ENCODE measurements at places on chromosomes 5 and 9. TPM values are rescaled to one million over a fixed set of nuclear protein-coding genes. Genes with fewer than 3 reads are reported as not detected.
A peak's percentile ranks its signal among the peaks of the same experiment; 100 is the strongest.

GRCh38 chr5:91257301-91257700 lies 125.8 kb downstream of the ARRDC3 start:
- no peak for DNase-seq

DNA sequence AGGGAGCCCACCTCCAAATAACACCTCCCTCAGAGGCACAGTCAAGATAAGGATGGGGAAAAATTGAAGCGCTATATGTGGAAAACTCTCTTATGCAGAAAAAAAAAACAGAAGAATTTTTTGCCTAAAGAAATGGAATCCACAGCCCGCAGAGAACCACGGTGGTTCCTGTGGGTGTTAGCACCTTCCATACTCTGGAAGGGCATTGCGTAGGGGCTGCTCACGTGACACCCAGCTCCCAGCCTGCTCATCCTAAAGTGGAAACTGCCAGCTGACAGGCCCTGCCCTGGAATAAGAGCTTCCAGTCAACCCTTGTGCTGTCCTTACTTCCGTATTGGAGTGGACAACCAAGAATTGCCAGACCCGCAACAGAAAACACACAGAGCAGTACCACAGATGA lies 142.5 kb downstream of the FSTL4 start:
- no peak for DNase-seq

DNA sequence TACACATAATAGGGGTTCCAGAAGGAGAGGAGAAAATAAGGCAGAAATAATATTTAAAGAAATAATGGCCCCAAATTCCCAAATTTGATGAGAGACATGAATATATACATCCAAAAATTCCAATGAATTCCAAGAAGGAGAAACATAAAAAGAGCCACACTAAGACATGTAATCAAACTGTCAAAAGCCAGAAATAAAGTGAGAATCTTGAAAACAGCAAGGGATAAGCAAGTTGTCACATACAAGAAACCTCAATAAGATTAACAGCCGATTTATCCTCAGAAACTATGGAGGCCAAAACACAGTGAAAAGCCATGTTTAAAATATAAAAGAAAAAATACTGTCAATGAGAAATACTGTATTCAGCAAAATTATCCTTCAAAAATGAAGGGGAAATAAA lies 14.5 kb downstream of the CATSPER3 start:
- DNase-seq: no peak

DNA sequence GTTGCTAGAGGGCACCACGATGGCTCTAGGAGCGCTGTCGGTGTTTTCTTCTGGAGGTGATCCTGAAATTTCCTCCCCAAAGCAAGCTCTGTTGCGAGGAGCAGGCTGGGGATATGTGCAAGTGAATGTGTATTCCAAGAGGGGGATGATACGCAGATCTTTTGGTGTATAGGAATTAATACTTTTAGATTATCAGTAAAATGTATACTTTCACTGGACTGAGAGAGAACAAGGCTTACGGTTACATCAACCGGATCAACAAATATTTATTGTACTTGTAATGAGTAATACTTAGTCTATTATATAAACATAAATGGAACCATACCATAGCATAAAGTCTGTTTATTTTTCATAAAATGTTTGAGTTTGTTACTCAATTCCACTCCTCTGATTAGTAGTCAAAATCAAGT lies 632 bp upstream of the PRKAA1 start:
- no peak for DNase-seq

DNA sequence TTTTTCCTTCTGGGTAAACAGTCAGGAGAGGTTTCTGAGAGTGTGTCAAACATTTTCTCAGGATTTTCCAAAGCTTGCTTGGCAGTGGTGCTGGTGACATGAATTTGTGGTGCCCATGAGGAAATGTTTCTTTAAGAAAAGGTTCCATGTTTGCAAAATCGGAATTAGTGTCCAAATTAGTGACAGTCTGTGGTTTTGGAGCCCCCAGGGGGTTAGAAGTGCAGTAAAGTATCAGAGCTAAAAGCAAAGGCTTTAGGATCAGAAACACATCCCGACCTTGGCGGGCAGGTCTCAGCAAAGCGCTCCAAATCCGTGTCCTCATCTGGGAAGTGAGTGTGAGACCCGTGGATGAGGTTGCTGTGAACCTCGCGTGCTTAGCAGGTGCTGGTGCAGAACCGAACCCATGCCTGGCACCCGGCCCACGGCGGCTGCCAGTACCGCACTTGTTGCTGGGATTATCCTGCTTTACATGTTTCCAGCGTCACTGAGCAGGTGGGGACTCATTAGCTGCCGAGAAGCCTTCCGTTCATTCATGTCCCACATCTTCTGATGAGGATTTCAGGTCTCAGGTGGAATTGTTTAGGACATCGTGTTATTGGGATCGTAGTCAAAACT lies 70.8 kb upstream of the COL5A1 start:
- DNase-seq: no peak

DNA sequence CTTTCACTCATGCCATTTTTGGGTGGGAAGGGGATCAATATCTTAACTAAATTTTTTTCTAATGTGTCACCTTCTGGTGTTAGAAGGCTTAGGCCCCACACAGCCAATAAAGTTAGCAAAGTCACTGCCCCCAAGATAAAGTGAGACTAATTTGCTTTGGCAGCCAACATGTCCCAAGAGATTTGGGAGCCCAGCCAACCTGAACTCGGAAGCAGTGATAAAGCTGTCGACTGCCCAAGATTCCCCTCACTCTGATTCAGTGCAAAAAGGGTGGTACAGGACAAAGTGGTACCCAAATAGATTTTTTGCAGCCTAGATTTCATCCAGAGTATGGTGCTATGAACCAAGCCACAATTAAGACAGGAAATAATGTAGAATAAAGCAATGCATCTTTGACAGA lies 572.5 kb upstream of the ARRDC3 start:
- no peak for DNase-seq

DNA sequence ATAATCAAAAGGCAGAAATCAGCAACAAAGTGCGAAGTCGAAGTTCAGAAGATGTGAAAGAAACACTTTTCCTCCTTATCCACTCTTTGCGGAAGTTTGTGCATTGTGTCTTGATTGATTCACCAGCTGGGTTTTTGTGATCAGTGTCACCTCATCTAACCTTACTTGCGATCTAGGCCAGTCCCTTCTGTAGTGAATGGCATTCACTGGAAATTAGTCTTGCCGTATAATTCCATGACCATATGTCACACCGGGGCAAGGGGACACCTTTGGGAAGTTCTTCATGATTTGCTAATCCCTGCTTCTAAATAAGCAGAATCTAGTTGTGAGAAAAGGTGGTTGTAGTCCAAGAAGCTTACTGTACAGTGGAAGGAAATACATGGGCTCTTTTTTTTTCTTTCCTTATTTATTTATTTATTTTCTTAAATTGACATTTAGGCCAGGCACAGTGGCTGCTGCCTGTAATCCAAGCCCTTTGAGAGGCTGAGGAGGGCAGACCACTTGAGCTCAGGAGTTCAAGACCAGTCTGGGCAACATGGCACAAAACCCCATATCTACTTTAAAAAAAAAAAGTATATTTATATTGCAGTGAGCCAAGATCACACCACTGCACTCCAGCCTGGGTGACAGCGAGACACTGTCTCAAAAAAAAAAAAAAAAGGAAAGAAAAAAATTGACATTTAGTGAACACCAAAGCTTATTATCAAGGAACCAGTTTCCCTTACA lies 7.8 kb downstream of the RAI14 start:
- no peak for DNase-seq

DNA sequence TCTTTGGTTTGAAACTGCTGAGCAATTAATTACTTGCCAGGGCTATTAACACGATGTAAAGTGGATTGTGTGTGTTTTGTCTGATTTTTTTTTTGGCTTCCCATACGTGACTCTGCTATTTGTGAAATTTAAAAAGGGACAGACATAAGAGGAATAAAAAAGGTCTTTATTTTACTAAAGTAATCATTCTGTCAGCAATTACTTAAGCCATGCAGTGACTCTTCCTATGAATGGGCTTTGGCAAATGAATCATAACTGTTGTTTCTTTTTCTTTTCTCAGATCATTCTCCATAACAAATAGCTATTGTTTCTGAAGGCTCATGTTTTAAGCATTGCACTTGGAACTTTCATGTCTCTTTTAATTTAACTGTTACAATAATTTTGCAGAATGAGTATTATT lies 461.3 kb upstream of the RORB start:
- no peak for DNase-seq

DNA sequence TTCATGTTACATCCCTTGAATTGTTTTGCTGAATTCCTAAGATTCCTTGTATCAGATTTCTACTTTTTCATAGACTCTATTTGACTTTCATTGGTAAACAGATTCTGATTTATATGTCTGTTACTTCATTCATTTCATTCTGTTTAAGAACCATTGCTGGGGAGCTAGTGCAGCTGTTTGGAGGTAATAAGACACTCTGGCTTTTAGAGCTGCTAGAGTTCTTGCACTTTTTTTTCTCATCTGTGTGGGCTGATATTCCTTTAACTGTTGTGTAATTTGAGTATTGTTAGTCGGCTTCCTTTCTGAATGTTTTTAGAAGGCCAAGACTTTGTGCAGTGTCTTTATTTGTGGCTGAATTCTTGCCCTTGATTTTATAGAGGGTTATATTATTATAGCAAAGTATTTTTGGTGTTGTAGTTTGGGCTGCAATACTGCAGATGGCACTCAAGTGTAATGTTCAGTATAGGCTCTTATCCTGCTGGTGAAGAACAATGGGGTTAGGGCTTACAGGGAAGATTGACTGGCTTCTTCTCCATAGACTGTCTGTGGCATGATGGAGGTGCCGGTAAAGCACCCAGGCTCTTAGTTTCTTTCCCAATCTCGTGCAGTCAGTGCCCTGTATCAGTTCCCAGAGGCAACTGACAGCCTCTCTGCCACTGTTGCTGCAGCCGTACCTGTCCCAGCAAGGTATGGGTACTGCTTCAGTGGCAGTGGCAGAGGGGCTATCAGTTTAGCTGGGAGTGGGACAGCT lies 162.2 kb downstream of the OXCT1 start:
- DNase-seq: no peak

DNA sequence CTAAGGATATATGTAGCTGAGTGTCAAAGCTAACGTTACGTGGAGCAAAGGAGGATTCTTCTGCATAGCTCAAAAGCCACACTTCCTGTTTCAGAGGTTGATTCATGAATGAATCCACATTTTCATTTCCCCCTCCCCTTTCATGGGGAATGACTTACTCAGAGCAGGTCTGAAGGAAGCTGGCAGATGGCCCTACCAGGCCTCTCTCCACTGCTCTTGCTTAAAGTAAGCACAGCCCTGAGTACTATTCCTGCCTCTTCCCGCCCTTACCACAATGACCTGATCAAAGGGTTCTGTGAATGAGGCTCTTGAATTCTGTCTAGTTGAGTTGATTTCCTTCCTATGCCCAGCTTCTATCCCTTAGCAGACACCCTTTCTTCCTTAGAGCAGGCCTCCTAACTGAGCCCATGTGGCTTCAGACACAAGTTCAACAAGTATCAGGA lies 6.3 kb downstream of the IGIP start:
- no peak for DNase-seq

- no peak for DNase-seq
Measured at GRCh38 chr5:154829589-154830218, 20.7 kb downstream of the FAXDC2 start.

- no peak for DNase-seq
Measured at GRCh38 chr9:75147638-75148037, 59.3 kb downstream of the OSTF1 start.

- no peak for DNase-seq
Measured at GRCh38 chr5:111730659-111731382, 26.2 kb downstream of the NREP start.

DNA sequence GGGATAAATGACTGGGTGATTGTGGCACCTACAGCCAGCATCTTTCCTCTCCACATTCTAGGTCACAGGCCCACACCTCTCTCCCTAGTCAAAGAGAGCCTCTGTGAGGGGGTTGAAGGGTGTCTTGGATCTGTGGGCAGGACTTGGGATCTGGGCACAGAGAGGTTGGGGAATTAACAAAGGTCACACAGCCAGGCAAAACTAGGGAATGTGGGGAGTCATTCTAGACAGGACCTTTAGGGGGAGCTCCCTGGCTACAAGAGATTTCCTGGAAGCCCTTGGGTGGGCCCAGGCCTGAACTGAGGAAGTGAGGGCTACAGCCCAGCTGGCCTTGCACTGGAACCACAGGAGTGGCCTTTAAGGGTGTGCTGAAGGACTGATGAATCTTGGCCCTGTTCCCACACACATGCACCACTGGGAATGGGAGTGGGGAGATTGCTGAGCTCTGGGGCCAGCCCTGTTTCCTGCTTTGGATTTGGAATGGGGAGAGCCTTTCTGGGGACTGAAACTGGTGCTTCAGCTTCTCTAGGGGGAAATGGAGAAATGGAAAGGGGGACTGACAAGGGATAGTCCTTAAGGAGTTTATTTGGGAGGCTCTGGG lies 12.4 kb upstream of the CXXC5 start:
- DNase-seq: peak; percentile 44

DNA sequence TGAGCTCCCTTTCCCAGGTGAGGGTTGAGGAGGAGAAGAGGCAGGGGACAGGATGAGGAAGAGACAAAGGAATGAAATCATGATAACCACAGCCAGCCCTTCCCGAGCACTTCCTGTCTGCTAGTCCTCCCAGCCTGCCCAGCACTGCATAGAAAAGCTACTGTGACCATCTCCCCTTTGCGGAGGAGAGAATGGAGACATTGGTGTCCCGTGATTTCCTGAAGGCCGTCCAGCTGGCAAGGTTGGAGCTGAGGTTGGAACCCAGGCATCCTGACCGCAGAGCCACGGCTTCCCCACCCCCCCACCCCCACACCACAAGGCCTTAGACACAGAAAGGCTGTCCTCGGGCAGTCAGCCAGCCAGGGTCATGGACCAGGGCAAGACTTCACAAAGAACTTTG lies 131.1 kb upstream of the ICE1 start:
- DNase-seq: no peak

CACNA1B gene
- total RNA-seq: 1.4 TPM

CCDC180 gene
- 4.0 TPM for total RNA-seq

EGFL7 gene
- total RNA-seq: not detected

LMBRD2 gene
- total RNA-seq: 6.4 TPM

PCDHB5 gene
- total RNA-seq: not detected

STPG3 gene
- total RNA-seq: 0.37 TPM

TAS2R1 gene
- not detected for total RNA-seq

SEMA4D gene
- total RNA-seq: 68.0 TPM

TNFSF15 gene
- total RNA-seq: 0.22 TPM

CDH9 gene
- total RNA-seq: not detected

FOXI1 gene
- not detected for total RNA-seq

CCNJL gene
- 0.09 TPM for total RNA-seq
